ENCODE measurements at places on chromosomes 11 and 22.

DNA sequence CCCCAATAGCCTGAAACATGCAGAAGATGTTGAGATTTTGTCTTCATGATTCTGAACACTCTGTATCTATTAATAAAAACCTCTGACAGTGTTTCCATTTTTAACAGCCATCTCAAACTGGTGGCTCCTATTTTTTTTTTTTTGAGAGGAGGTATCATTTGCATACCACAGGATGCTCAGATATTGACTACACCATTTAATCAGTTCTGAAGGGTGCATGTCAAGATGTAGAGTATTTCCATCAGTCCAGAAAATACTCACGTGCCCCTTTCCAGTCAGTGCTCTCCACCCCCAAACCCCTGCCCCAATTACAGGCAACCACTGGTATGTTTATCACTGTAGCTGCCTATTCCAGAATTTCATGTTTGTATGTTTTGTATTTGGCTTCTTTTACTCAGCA, 85.3 kb upstream of the SORL1-AS1 start:
- no peak for DNase-seq

- no peak for DNase-seq
Observed at GRCh38 chr11:60447846-60448245, 7.8 kb upstream of the MS4A1 start.

DNA sequence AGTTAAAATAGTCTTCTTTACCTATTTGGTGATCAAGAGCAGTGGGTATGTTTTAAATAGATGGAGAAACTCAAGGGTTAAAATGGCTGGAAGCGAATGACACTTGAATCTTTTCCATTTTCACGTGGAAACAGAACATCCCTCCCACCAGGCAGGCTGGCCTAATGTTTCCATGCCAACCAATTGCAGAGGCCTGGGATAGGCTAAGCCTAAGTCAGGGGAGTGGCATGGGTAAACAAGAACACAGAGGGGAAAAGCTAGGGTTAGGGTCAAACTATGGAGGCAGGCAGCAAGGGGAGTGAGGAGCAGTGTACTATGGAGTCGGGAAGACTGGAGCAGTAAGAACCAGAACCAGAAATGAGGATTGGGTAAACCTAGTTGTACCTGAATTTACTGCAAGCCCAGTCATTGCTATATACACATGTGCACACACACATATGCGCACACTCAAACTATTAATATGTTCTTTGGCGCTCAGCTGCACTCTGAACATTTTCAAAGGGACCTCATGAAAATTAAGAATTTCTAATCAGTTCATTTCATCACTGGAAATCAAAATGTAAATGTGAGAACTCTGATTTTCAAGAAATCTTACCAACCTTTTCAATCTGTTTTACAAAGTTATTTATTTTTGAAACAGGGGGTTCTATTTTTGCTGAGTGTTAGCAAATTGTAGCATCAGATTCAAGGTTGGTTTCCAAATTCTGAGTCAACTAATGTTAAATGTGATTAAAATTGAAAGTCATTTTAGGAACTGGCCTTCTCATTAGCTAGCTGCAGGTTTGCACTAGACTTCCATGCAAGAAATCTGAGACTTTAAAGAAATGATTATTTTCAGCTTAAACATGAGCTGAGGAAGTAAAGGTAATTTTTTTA, 327.0 kb upstream of the CCDC90B start:
- DNase-seq: no peak

DNA sequence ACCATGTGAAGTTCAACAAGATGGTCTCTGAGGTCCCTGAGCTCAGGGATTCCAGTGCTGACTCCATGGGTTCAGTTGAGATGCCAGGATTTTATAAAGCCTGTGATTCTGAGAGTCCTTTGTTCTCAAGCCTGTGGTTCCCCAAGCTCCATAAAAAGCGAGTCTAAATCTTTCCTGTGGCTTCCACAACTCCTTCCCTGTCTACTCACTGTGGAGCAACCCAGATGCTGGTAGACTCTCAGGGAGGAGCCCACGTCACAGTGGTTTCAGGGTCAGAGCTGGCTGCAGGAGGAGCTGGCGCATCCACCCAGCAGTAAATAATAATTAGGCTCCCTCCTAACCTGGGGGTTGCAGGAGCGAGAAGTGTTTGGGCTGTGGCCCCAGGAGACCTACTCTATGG, 2.0 kb upstream of the RELT start:
- no peak for DNase-seq

DNA sequence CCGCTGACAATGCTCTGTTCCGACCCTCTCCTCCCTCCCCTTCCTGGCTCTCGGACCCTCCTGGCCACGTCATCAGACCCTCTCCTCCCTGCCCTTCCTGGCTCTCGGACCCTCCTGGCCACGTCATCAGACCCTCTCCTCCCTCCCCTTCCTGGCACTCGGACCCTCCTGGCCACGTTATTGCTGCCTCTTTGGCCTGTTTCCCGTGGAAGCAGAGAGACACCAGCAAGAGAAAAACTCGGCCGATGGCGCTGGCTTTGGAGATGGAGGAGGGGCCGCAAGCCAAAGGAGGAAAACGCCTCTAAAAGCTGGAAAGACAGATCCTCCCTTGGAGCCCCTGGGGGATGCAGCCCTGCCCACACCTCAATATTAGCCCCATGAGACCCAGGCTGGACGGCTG, 463.3 kb downstream of the BRD1 start:
- no peak for DNase-seq

DNA sequence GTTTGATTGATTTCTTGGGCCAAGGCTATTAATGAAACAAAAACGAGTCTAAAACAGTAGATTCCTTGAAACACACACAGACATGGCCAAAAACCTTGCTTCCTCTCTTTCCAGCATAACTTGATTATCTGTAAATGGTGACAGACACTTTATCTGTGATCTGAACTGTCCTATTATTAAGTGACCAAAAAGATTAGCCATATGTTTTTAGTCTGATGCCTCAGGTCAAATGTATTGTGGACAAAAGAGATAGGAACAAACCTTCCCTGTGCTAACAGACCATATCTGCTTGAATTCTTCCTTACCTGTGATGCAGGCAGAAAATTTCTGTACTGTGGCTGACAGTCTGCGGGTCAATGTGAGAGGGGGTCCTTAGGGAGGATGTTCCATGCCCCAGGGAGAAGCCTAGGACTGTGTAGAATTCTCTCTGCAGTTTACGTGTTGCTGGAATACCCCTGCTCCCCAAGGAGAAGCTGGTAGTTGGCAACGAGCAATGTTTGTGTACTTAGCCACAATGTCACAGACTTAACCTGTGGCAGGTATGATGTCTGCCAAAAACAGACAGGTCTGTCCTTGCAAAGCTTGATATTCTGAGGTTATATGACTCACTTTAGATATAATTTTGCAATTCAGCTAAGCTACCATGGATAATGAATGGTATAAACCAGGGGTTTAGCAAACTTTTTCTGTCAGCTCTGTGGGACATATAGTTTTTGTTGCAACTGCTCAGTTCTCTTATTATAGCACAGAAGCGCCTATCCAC, 31.2 kb downstream of the C11orf71 start:
- DNase-seq: no peak

DNA sequence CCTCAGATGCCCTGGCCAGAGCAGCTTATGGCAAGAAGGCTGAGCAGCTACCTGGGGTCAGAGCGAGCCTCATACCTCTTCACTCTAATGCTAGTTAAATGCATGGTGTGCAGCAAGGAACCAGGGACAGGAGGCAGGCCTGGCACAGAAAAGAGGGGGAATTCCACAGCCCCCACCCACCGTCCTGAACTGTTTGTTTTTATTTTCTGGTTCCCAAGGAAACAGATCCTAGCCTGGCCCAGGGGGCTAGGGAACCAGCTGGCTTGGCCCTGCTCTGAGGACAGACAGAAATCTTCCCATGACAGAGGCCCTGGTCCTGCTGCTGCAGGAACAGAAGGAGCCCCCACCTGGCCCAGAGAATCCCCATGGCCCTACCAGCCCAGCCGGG, 40.4 kb downstream of the SLCO2B1 start:
- no peak for DNase-seq

- DNase-seq: no peak
Observed at GRCh38 chr11:44590769-44591168, 25.3 kb downstream of the CD82 start.

- no peak for DNase-seq
Observed at GRCh38 chr11:69485337-69486041, 4.0 kb downstream of the LINC01488 start.

GRCh38 chr22:29081517-29082236, 8.8 kb downstream of the KREMEN1 start:
- DNase-seq: no peak

DNA sequence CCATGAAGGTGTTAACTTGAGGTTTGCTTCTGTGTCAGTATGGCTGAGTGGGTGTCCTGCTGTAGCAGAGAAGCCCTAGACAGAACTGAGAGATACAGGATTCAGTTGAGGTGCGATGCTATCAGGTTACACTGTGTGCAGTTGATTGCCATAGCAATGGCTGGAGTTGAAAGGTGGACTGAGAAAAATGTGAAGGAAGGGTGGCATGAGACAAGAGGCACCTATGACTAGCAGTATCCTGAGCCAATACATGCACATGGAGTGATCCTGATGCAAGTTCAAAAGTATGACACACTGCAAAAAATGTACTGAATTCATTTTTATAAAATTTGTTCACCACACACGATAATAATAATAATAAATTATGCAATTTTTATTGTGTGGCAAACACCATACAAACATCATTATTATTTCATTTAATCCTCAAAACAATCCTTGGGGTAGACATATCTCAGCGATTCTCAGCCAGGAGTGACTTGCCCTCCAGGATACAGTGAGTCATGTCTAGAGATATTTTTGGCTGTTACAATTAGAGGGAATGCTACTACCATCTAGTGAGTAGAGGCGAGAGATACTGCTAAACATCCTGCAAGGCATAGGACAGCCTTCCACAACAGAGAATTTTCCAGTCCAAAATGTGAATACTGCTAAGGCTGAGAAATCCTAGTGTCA, 3.9 kb upstream of the PIWIL4 start:
- no peak for DNase-seq

DNA sequence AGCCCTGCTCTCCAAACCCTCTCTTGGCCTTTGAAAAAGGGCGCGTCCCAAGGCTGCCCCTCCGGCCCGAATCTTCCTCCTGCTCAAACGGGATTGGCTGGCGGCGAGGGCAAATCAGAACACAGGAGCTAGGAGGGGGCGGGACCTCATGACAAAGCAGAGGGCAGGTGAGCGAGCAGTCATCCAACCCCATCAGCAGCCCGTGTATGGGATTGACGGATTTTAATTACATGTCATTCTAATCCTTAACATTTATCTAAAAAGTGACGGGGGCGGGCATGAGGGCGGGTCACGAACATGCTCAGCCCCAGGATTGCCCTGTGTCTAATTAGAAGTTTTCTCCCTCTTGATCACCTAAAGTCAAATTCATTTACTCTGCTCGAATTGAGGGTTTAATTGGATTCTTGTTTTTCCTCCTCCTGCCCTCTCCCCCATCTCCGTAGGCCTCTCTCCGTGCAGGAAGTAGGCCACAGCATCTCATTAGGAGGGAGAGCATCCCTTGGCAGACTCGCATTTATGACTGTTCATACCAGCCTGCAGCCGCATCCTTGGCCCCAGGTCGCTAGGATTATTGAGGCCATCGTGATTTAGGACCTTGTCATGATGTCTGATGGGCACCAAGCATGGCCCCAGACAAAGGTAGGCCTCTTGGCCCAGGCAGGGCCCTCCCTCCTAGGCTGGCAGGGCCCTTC, 147.1 kb downstream of the CHST1 start:
- DNase-seq: no peak

DNA sequence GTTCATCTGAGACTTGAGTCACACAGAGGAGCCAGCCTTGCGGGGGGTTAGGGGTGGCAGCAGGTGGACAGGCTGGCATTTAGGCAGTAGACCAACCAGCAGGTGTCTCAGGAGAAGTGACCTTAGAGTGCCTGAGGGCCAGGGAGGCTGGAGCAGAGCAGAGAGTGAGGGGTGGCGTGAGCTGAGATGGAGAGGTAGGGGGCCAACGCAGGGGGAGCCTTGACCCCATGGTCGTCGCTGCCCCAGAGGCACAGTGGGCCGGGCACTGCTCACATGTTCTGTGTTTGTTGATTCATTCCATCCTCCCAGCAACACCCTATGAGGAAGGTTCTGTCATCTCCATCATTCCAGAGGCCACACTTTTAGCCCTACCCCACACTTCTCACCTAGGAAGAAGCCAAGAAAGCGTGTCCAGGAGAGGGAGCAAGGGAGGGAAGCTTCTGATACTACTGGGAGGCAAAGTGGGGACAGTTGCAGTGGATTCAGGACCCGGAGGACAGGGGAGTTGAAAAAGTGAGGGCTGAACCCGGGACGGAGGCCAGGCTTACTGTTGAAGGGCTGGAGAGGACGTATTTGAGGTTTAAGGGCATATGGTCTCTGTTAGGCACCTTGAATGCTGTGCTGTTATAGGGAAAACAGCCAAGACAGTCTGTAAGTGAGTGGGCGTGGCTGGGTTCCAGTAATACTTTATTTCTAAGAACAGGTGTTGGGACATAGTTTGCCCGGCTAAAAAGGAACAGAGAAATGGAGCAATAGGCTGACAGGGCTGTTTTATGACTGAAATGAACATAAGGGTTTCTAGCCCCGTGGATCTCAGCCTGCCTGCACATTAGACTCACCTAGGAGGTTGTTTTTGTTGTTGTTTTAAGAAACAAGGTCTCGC, 7.3 kb downstream of the SART1 start:
- no peak for DNase-seq

DNA sequence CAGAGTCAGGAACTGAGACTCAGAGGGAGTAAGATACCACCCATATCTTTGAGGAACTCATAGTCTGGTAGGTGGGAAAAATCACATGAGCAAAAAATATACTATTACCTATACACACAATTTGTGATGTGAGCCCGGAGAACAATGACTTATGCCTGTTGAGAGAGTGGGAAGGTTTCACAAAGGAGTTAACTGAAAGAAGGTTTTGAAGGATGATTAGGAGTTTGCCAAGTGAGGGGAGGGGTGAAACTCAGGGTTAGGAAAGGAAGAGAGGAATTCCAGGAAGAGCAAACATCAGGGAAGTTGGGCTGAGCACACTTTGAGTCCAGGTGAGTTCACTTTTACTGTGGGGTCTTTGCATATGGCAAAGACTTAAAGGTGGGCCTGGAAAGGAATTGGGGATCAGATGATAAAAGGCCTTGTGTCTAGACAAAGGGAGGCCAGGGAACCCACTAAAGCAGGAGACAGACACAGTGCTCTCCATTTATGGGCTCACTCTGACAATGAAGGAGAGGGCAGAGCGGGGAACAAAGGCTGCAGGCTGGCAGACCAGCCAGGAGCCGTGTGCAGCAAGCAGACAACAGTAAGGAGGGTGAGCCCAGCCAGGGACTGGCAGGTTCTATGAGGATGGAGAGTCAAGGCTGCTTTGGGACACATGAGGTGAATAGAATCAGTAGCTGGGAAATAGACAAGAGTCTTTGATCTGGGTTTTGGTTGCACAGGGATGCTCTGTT, 33.1 kb downstream of the TSPAN18 start:
- no peak for DNase-seq

DNA sequence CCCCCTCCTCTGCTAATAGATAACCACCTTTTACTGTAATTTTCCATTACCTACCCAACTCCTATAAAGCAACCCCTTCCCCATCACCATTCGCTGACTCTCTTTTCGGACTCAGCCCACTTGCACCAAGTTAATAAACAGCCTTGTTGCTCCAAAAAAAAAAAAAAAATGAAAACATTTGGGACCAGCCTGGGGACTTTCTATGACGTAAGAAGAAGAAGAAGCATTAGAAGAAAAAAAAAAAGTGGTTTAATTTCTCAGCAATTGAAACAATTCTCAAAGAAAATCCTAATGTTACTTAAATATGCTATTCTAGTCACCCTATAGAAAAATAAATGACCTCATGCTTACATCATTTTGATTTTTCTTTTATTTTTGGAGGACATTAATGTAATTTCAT, 301.5 kb upstream of the ANO3 start:
- no peak for DNase-seq

All from CD4-positive, alpha-beta T cell treated with Interleukin-6 for 4 hours (primary cell).